ENCODE measurements at places on chromosomes 1 and 21.

DNA sequence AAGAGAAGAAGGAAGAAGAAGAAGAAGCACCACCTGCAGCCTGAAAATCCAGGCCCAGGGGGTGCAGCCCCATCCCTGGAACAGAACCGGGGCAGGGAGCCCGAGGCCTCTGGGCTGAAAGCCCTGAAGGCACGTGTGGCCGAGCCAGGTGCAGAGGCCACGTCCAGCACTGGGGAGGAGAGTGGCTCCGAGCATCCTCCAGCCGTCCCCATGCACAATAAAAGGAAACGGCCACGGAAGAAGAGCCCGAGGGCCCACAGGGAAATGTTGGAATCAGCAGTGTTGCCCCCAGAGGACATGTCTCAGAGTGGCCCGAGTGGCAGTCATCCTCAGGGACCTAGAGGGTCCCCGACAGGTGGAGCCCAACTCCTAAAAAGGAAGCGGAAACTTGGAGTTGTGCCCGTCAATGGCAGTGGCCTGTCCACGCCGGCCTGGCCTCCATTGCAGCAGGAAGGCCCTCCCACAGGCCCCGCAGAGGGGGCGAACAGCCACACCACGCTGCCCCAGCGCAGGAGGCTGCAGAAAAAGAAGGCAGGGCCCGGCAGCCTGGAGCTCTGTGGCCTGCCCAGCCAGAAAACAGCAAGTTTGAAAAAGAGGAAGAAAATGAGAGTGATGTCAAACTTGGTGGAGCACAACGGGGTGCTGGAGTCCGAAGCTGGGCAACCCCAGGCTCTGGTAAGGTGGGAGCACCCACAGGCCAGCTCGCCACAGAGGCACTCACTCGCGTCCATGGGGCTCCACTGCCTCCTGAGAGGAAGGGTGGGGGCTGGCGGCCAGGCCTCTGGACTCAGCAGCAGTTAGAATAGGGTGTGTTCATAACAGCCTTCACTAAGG, 28.4 kb downstream of the RRP1B start:
- DNase-seq: no peak

- no peak for DNase-seq
Observed at GRCh38 chr1:83827741-83828140, 171.2 kb downstream of the TTLL7 start.

DNA sequence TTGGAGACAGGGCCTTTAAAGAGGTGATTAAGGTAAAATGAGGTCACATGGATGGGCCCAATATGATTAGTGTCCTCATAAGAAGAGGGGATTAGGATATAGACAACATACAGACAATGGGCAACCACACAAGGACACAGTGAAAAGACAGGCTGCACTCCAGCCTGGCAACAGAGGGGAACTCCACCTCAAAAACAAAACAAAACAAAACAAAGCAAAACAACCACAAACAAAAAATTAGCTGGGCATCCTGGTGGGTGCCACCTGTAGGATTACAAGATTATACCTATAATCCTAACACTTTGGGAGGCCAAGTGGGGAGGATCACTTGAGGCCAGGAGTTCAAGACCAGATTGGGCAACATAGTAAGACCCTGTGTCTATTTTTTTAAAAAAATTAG, 4.8 kb upstream of the MDM4 start:
- no peak for DNase-seq

GRCh38 chr1:48750109-48750508, 26.6 kb downstream of the BEND5 start:
- no peak for DNase-seq

DNA sequence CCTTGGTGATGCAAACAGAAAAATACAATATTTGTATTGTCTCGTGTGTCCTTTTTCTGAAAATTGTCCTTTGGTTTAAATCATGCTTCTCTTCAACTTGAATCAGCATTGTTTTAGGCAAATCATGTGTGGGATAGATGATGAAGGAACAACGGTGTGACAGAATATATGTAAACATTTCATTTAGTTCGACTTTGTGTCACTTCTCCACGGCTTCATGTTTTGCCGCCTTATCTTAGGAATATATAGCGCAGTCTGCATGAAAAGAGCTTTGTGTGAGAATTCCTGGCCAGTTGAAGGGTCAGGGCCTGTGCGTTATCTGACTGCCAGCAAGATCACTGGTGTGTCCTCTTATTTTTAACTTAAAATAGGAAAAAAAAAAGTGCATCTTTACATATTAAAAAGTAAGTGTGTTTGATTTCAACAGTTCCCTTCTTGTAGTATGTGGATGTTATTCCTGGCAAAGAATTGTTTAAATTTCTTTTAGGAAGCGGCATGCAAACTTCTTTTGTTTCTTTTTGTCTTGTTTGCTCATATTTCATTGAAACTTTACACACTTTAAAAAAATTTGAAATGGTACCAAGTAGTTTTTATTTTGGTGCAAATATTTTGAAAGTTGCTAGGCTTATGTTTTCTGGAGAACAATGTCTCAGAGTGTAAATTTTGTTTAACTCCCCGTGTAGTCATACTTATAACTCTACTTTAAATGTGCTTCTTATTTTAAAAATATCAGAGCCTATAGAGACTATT, 465.2 kb downstream of the USP25 start:
- DNase-seq: no peak

DNA sequence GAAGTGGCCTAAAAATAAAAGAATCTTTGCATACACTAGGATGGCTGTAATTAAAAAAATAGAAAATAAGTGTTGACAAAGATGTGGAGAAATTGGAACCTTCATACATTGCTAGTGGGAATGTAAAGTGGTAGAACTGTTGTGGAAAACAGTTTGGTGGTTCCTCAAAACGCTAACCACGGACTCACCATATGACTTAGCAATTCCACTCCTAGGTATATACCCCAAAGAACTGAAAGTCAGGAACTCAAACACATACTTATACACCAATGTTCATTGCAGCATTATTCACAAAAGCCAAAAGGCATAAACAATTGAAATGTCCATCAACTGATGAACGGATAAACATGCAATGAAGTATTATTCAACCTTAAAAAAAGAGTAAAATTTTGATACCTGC, 10.8 kb upstream of the HMGCL start:
- DNase-seq: no peak

DNA sequence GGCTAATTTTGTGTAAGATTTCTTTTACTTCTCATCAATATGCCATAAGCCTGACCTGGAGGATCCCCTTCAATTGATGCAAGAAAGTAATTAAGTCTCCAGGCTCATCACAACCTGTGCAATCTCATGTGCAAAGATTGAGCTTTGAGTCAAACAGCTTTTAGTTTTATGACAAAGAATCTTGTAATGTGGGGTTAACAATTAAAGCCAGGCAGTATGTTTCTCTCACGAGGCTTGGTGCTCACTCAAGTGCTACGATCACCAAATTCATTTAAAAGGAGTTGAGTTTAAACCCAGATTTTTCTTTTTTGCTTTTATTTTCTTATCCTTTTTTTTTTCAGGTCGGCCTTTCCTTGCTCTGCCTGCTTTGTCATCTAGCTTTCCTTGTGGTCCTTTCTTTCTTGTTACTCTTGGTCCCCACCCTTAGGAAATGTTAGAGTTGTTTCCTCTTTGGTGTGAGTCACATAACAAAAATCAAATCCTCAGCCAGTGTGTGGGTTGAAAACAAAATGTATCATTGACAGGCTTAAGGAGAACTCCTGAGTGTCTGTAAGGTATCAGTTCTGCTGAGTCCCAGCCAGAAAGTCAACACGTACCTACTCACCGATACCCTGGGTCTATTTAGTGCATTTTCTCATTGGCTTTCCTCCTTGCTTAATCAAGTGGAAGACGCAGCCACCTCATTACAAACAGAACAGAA, 1037.2 kb downstream of the ADGRL2 start:
- DNase-seq: no peak

GRCh38 chr1:1038694-1039093, 18.8 kb downstream of the AGRN start:
- no peak for DNase-seq

GRCh38 chr1:193388165-193388564, 201.8 kb upstream of the B3GALT2 start:
- no peak for DNase-seq

- peak; percentile 71 for DNase-seq
Observed at GRCh38 chr1:150010393-150011115, at the start of gene OTUD7B. Gene OTUD7B (minus strand): TSS chr1:150010726. CDS start chr1:149977510, 33,216 bp downstream.

GRCh38 chr1:223770621-223771315, 58.4 kb downstream of the CAPN2 start:
- DNase-seq: no peak

- DNase-seq: no peak
Observed at GRCh38 chr1:156832434-156832833, 15.8 kb upstream of the SH2D2A start.

DNA sequence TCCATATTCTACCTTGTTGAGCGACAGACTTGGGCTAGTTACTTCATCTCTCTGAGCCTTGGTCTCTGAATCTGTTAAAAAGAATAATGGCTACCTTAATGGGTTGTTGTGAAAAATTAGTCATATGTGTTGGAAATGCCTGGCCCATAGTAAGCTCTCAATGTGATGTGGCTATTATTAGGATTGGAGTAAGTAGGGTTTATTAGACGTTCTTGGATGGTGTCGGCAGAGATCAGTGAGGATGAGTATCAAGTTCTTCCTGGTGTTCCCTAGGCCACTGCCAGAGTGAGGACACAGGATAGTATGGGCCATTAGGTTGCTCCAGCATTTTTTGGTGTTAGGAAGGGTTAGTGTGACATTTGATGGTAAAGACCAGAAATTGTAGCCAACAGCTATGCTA, 121.1 kb upstream of the DUSP10 start:
- DNase-seq: no peak

DNA sequence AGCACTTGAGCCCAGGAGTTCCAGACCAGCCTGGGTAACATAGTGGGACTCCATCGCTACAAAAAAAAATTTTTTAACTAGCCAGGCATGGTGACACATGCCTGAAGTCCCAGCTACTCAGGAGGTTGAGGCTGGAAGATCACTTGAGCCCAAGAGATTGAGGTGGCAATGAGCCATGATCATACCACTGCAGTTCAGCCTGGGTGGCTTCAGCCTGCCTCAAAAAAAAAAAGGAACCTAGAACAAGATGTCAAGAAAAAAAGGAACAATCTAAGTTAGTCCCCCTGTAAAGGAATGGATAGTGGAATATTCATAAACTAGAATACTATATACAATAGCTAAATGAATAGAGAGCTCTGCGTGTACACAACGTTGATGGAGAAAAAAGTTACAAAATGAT, 14.4 kb downstream of the NSL1 start:
- DNase-seq: no peak

Measured in stimulated activated CD8-positive, alpha-beta memory T cell treated with anti-CD3 and anti-CD28 coated beads, Interleukin-2, amount 100 ng/mL, for 48 hours (primary cell).